Left renal cortex interstitium (tissue), 4 donors: ENCODE measurements at places on chromosomes 2 and 18.

DNA sequence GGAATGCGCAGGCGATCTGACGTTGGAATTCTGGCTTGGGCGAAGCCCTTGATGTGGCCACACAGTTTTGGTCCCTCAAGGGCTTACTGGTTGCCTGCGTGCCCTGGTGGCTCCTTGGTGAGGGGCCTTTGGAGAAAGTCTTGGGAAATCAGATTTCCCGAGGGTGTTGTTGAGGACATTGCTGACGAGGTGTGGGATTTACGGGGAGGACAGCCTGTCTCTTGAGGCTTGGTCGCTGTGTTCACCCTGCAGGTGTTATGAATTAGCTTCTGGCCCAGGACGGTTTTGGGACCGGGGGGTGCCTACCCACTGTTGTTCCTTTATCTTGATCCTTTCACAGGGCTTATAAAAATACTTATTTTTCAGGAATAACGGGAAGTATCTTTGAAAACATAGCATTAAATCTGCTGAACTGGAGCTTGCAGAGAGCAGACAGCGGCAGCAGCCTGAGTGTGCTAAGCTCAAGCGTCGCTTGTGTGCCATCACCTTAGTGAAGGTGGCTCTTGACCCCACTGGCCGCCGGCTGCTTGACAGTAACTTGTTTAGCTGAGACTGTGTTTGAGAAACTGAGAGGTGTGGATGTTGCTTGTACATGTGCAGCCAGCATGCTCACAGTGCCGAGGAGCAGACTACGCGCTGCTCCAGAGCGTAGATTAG, 4.2 kb downstream of the CTDP1 start:
- no peak for DNase-seq

DNA sequence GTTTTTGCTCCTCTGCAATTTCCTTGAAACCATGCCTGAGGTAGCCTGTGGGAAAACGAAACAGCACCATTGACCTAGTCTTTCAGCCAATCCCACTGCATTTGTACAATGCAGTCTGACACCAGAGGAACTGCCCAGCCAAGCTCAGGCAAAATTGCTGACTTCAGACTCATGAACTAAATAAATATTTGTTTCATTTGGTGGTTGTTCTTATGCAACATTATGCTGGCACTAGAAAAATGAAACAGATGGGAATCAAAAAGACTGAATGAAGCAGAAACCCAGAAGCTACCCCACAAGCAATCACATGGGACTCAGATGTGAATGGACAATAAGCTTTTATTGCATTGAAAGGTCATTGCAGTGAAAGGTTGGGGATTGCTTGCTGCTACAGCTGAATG, 1.7 kb downstream of the NAT8 start:
- no peak for DNase-seq

DNA sequence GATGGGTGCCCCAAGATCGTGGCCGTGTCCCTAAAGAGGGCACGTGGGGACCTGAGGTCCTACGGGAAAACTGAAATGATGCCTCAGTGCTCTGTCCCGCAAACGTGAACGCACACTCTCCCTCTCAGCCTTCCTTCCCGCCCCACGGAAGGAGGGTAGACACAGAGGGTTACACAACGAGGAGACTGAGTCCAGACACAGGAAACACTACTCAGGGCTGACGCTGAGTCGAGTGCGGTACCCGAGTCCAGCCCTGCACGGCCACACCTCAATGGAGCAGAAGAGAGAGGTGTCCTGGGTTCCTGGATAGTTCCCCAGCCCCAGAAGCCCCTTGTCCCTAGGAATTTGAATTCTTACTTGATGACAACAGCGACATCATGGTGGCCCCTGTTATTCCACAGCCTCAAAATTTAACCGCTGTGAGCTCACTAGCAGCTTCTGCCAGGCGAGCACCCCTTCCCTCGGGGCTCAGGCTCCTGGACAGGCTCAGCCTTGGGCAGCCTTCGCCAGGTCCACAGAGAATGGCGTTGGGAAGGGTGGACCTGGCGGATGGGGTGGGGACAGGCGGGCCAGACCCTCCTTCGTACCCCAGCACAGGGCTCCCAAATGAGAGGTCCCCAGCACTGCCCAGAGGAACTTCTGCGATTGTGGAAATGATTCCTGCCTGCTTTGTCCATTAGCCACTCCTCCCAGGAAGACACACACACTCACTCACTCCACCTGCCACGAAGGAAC, 980 bp upstream of the RNPEPL1 start:
- DNase-seq, result no peak

GRCh38 chr18:62458346-62458745, 64.5 kb upstream of the ZCCHC2 start:
- DNase-seq, result no peak

GRCh38 chr18:75159238-75159518, 49.8 kb downstream of the PTGR3 start:
- no peak for DNase-seq

GRCh38 chr2:236604575-236605344, 35.1 kb downstream of the ACKR3 start:
- DNase-seq, result no peak

DNA sequence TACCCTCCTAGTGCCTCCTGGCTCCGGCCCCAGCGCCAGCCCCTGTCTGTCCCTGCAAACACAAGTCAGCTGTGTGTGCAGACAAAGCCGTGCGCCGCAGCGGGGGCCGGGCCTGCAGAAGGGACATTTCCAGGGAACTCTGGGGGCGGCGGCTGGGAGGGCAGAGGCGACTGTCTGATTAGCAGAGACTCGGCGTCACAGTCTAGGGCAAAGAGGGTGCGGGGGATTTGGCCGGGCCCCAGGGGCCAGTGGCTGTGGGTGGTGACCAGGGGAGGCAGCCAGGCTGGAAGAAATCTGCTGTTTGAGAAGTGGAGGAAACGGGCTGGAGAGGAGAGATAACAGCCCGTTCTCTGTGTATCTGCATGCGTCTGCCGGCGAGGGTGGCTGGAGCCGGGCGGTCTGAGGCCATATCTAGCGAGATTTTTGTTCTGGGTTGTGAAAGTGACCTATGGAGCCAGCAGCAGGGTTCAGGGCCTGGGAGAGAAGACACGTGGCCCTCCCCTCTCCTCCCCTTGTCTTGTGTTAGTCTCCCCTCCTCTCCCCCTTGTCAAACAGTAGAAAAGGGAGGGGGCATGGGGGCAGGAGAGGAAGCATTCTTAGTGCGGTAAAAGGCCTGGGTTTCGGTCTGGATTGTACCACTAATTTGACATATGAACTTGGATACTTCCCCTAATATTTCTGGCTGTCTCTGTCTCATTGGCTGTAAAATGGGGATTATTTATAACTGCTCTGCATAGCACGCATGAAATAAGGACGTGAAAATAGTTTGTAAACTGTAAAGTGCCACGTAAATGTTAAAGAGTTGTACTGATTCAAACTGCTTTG, 169.4 kb downstream of the SMAD7 start:
- DNase-seq, result no peak

DNA sequence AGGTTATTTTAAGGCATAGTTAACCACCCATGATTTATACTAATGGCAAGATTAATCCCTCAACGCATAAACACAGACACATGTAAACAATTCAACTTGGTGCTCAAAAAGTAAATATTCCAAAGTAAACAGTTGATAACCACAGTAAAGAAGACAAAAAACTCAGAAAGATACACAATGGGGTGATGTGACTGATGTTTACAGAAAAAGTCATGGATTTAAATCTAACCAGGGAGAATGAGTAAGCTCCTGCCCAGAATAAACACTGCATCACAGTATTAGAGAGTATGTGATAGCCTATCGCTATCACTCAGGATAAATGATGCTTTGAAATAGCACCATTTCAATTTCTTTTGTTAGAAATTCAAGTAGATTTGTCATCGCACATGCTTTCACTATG, 49.3 kb downstream of the HIBCH start:
- DNase-seq, result no peak

DNA sequence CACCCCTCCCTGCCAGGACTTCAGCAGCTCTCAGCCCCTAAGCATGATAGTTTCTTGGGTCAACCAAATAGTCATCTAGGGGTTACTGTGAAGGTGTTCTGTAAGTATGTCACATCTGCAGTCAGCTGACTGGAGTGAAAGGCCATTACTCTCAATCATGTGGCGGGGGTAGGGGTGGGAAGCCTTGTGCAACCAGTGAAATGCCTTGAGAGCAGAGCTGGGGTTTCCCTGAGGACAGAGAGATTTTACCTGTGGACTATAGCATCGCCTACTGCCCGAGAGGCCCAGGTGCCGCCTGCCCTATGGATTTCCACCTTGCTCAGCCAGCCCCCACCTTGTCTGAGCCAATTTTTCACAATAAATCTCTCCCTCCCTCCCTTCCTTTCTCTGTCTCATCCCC, 20.9 kb upstream of the KLF11 start:
- DNase-seq, result no peak

- DNase-seq, result no peak
Observed at GRCh38 chr2:154447727-154448418, 250.6 kb upstream of the KCNJ3 start.

GRCh38 chr18:43634994-43635393, 357.7 kb upstream of the SYT4 start:
- no peak for DNase-seq

GRCh38 chr2:83650161-83650560, 808.9 kb downstream of the SUCLG1 start:
- no peak for DNase-seq

- no peak for DNase-seq
Observed at GRCh38 chr2:21423854-21424253, 300.1 kb downstream of the TDRD15 start.

DNA sequence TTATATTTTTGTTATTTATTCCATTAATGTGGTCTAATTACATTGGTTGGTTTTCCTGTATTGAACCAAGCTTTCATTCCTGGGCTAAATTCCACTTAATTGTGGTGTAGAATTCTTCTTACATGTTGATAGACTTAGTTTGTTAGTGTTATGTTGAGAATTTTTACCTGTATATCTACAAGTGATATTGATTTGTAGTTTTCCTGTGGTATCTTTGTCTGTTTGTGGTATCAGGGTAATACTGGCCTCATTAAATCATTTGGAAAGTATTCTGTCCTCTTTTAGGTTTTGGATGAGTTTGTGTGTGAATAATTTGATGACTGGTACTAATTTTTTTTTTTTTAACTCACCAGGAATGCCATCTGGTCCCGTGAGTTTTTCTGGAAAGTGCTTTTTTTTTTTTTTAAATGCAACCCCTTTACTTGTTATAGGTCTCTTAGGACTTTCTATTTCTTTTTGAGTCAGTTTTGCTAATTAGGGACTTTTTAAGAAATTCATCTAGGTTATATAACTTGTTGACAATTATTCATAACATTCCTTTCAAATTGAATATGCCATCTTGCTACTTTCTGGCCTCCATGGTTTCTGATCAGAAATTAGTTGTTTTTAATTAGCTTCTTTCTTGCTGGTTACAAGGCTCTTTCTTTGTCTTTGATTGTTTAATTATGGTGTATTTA, 232.8 kb downstream of the CCDC85A start:
- DNase-seq, result no peak

GRCh38 chr18:21085579-21086166, 25.9 kb downstream of the ROCK1 start:
- DNase-seq, result no peak

DNA sequence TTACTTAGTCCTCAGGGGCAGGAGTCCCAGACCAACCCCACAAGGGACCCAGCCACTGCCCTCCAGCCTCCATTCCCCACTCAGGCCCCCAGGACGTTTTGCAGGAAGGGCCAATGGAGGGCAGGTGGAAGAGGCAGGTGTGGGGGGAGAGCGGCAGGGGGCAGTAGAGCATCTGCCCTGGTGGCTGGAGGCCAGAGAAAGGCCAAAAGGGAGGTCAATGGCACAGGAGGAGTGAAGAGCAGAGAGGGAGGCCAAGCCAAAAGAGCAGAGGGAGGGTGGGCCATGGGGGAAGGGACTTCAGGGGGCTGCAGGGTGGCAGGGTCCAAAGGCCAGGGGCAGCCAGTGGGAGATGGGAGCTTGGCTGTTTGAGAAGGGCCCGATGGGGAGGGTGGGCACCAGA, 17.3 kb upstream of the GPR55 start:
- no peak for DNase-seq

GRCh38 chr2:55400332-55400731, 19.3 kb downstream of the CCDC88A start:
- DNase-seq, result no peak

DNA sequence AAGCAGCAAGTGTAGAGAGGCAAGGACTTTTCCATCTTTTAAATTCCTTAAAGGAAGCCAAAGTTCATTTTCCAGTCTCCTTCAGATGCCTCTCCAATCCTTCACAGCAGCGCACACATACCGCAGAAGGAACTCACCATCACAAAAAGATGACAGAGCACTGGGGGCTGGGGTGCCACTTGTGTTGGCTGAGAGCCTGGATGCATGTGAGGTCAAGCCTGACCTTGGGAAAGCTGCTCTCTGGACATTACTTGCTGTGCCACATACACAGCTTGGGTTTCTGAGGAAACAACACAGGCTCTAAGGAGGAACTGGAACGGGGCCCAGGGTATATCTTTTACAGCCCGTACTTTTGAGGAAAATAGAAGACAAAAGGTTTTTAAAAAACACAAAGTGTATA, 364.3 kb upstream of the MEX3C start:
- no peak for DNase-seq

GRCh38 chr2:208179028-208179609, 10.7 kb downstream of the C2orf80 start:
- DNase-seq, result no peak

DNA sequence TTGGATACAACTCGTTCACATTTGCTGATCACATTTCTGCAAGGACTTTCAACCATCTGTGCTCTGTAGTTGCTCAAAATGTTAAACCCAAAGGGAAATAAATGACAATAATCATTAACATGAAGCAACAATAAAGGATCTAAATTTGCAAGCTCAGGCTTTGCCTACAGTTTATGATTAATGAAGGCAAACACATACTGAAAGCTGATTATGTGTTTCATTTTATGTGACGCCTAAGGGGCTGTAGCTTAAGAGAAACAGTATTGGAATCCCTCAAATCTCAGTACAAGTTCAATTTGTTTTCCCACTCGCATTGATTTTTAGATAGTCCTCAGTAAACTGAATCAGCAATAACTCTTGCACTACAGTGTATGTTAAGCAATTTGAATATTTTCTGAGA, 160.3 kb upstream of the FSIP2 start:
- no peak for DNase-seq
